ENCODE measurements at places on chromosomes 2 and 18.

- no peak for DNase-seq
Observed at GRCh38 chr2:188852772-188853171, 121.4 kb upstream of the COL3A1 start.

DNA sequence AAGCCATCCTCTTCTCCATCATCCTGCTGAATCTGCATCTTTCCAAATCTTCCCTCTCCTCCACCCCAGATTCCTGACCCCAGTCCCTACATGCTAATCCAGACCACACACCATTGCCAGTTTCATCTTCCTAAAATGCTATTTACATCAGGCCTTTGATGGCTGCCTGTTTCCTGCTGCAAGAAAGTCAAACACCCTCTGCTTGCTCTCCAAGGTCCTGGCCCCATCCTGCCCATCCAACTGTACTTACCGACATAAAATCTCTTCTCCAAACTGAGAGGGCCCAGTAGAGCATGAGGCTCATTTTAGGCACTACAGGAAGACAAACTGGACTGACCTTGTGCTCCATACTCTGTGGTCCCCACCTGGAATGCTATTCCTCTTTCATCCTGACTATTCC is 19.0 kb downstream of the ALK start:
- no peak for DNase-seq

DNA sequence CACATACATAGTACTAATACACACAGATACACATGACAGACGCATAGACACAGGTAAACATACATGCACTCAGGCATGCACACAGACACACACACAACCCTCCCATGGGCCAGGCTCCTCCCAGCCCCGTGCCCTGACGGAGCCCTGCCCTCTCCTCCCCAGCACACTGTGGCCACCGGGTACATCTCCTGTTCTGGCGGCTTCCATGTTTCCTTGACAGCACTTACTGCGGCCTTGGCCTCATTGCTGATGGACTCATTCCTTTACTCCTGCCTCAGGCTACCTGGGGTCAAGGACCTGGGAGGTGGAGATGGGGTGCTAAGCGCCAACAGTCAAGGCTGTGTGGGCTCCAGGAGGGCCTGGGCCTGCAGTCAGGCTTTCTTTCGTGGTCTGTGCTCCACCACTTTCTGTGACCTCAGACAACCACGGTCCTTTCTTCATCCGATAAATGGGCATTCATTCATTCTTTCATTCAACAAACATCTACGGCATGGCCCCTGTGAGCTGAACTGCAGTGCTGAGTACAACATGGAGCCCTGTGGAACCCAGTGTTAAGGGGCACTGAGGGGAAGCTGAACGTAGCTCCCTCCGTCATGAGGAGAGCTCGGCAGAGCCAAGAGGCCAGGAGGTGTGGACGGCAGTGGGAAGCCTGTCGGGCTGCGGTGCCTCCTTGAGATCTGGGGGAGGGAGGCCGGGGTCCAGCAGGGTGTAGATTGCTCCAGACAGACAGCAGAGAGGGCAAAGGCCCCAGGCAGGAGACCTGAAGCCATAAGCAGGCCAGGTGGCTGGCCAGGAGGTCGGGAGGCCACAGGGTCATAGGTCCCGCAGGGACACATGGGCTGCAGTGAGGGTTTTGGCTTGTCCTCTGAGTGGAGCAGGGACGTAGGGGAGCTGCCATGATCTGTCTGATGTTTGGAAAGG is 190.4 kb upstream of the HDAC4 start:
- no peak for DNase-seq

DNA sequence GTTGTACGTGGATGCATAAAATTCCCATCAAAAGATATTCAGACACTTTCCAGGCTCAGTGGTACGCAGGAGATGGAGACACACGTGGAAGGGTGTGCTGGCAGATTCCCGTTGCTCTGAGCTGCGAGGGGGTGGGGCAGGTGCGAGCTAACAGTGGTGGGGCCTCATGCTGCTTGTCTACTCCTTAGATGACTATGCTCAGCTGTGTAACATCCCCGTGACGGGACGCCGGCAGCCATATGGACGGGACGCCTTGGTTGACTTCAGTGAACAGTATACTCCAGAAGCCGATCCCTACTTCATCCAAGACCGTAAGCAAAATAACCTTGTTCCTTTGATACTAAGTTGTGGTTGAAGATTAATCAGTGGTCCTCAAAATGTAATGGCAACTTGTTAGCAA is 87.5 kb upstream of the RASGRP3 start:
- no peak for DNase-seq

GRCh38 chr2:25491966-25492532 is 150.3 kb upstream of the DNMT3A start:
- no peak for DNase-seq

DNA sequence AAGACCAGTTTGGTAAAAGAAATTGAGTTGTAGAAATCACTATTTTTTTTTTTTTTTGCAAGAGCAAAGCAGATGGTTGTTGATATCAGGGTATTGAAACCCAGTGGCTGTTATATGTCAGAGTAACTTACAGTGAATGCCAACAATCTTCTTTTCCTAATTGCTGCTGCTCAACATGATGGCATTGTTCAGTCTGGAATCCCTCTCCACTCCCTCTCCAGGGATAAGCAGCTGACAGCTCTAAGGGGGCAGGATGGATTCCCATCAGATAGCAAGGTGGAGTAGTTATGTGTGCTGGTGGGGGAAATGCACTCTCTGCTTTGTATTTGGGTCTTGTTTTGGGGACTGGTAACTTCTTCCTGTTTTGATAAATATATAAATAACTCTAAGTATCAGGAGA is 200.0 kb downstream of the PIK3C3 start:
- DNase-seq = no peak

- no peak for DNase-seq
Observed at GRCh38 chr2:163649080-163649479, 86.7 kb downstream of the FIGN start.

Data from stimulated activated CD8-positive, alpha-beta memory T cell treated with anti-CD3 and anti-CD28 coated beads, Interleukin-4, amount 100 ng/mL, for 1 hour (primary cell).